ENCODE measurements at places on chromosomes 16 and 17.

DNA sequence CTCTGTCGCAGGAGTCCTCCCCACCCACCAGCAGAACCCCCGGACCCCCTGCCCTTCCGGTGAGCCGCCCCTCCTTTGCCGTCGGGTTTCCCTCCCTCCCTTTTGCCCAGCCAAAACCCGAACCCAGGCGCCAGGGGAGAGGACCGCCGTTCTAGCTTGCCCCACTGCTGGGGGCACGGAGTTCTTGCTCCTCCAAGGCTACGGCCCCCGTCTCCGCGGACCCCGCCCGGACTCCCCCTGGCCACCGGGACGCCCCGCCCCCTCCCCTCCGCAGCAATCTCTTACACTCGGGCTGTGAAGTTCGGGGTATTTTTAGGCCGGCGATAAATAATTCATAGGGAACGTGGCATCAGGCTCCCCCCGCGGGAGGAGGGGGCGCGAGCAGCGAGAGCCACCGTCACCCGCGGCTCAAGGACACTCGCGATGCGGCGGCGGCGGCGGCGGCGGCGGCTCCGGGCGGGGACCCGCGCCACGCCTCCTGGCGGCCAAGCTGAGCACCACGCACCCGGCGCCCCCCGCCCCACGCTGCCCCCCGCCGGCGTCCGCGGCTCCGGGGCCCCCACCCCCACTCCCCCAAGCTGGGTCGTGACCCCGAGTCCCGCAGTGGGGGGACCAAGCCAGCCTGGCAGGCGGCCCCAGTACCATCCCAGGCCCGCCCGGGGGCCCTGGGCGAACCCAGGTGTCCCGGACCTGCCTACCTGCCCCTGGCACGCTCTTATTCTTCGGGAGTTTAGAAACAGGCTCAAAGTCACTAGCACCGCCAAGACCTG is at the start of gene GRIN2C:
GRIN2C (minus strand) TSS at position 427 of the 770 bp plus-strand sequence. CDS start 4,793 bp downstream, outside the sequence.
- DNase-seq: peak; percentile 37

DNA sequence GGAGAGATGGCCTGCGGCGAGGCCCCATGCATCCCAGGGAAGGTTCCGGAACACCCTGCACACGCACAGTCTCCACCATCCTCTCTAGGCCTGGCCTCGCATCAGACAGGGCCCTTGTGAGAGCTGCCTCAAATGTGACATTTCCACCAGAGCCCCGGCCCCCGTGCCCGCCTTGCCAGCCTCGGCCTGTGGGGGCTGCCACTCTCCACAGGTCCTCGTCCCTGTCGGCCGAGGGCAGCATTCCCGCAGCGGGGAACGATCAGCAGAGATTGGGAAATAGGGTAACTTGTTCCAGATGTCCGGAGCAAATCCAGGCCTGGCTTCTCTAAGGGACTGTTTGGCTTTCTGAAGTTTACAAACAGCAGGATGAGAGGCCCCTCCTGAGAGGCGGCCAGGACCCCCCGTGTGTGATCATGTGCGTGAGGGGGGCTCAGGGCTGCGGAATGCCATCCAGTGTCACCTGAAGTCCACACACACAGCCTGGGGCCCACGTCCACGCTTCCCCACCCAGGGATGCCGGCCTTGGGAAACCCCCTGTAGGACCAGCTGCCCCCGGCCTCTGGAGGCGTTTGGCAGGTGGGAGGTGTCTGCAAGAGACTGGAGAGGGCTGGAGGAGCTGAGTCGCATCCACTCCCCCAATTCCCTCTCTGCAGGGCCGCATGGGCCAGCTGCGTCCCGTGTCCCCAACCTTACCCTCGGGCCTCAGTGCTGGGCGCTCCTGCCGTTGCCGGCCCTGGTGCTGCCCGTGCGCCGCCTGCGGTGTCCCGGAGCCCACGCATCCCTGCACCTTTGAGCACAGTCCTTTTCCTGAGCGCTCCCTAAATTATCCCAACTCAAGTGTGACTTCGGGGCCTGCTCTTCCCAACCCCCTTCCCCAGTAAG is 70.4 kb downstream of the ZDHHC7 start:
- DNase-seq: no peak

DNA sequence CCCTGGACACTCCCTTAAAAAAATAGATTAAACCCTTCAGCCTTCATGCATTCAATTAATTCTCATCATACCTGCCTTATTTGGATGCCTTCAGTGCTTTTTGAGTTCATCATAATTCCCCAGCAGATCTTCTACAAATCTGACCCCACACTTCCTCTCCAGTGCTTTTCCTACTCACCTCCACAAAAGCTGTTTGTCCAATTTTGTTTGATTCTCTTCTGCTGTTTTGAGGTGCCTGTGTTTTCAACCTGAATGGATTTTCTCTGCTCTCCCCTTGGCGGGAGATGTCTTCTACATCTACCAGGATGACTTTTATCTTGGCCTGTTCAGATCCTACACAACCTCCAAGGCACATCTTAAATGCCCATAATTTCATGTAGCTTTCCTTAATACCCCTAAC is 112.7 kb downstream of the TOX3 start:
- no peak for DNase-seq

DNA sequence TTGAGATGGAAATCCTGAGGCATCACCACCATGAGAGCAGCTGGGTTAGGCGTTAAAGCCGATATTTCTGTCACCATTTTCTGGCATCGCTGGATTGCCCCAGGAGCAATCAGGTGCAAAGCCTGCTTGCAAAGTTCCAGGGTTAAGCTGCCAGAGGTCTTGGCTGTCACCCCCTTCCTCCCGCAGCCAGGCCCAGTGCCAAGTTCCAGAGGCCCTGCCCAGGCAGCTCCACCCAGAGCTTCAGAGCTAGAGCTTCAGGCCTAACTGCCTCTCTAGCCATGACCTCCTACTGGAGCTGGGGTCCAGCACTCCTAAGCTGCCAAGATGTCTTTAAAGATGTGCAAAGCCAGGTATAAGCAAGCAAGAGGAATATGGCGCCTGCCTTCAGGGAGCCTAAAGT is 8.8 kb upstream of the TMEM238L start:
- DNase-seq: no peak

GRCh38 chr17:45070809-45071208 is 9.7 kb downstream of the NMT1 start:
- peak; percentile 10 for DNase-seq

- no peak for DNase-seq
Measured at GRCh38 chr17:30074730-30075129, 41.9 kb upstream of the NSRP1 start.

GRCh38 chr16:80570106-80570478 is 29.3 kb downstream of the DYNLRB2 start:
- DNase-seq: no peak

GRCh38 chr16:86707171-86707570 is 128.8 kb downstream of the FOXL1 start:
- DNase-seq: no peak

GRCh38 chr16:69089091-69089910 is 16.2 kb upstream of the HAS3 start:
- no peak for DNase-seq

DNA sequence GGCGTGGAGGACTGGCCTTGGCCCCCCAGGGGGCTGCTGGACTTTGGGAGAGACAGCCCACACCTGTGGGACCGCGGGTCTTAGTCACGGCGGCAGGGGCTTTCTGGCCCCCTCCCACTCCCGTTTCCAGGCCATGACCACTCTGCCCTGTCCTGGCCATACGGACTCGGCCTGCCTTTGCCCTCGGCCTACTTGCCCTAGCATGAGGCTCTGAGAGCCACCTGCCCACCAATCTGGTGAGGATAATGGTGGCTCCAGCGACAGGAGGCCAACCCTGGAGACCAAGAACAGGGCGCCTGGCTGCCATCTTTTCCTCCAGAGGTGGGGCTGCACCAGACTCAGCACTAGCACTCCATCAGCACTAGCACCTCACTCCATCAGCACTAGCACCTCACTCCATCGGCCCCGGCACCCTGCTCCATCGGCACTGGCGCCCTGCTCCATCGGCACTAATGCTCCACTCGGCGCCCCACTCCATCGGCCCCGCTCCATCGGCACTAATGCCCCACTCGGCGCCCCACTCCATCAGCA is 7.0 kb downstream of the ZNF213 start:
- no peak for DNase-seq

GRCh38 chr16:80924372-80924978 is 82.2 kb downstream of the CMC2 start:
- peak; percentile 29 for DNase-seq

GRCh38 chr16:77789085-77790008 is 983 bp downstream of the VAT1L start:
- no peak for DNase-seq

GRCh38 chr16:89624777-89625761 is 11.6 kb downstream of the DPEP1 start:
- no peak for DNase-seq

DNA sequence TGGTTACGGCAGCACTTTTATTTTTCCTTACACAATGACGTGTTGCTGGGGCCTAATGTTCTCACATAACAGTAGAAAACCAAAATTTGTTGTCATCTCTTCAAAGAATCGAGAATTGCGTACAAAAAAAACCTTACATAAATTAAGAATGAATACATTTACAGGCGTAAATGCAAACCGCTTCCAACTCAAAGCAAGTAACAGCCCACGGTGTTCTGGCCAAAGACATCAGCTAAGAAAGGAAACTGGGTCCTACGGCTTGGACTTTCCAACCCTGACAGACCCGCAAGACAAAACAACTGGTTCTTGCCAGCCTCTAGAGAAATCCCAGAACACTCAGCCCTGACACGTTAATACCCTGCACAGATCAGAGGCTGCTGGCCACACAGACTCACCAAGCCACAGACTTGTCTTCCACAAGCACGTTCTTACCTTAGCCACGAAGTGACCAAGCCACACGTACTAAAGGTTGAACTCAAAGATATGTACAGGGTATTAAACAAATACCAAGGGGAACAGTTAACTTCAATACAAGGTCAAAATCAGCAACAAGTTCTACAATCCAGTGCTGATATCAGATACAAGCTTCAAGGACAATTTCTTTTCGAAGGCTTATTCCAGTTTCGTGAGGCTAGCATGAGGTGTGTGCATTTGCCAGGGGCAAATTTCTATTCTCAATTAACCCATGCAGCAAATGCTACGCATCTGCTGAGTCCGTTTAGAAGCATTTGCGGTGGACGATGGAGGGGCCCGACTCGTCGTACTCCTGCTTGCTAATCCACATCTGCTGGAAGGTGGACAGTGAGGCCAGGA is 2.4 kb downstream of the ACTG1 start:
- peak; percentile 32 for DNase-seq

GRCh38 chr17:65664696-65665095 is 103.2 kb upstream of the AXIN2 start:
- no peak for DNase-seq

- no peak for DNase-seq
Measured at GRCh38 chr17:31472137-31472536, 80.7 kb downstream of the RAB11FIP4 start.

- no peak for DNase-seq
Measured at GRCh38 chr17:56812901-56813388, 20.8 kb downstream of the C17orf67 start.

DNA sequence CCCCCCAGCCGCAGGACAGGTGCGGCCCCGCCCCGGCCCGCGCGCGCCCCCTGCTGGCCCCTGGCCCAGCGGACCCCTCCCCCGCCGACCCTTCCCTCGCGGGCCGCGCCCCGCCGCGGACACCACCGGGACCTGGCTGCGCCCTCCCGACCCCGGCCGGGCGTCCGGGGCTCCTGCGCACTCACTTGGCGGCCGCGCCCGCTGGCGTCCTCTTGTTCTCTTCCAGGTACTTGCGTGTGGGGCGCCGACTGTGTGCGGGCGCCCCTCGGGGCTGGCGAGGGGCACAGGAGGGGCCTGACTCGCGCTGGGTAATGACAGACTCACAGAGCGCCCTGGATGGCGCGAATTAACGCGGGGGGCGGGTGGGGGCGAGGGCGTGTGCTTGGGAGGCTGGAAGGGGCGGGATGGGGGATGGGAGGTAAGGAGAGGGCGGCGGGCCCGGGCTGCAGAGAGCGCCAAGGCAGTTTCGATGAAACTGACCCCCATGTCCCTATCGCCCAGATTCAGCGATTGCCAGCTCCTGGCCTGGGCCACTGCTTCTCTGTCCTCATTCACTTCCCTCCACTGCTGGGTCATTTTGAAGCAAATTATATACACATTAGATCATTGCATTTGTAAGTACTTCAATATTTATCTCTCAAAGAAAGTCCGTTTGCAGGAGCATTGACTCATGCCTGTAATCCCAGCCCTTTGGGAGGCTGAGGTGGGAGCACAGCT is 445 bp upstream of the DBNDD1 start:
- DNase-seq: no peak
